ENCODE measurements at places on chromosomes 16 and 17.

DNA sequence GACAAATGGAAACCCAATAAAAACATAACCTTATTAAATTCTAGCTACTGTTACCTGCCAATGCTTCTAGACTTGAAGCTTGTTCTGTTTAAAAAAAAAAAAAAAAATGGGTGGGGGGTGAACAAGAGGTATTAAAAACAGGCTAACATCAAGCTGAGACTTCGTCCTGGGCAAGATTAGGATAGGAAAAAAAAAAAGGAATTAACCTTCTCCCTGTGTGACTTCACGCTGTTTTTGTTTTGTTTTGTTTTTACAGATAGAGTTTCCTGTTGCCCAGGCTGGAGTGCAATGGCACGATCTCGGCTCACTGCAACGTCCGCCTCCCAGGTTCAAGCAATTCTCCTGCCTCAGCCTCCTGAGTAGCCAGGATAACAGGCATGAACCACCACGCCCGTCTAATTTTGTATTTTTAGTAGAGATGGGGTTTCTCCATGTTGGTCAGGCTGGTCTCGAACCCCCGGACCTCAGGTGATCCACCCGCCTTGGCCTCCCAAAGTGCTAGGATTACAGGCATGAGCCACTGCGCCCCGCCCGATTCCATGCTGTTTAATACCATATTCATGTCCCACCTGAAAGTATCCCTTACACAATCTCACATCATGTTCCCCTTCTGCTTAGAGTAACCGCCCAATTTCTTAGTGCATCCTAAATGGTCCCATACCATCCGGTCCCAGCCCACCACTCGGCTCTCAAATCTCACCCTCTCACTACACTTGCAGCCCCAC is 2.2 kb downstream of the USP31 start:
- no peak for DNase-seq
- H3K27me3 ChIP-seq: peaks cover 16% of the 10 kb centered on the region
- H3K4me3 ChIP-seq: peak overlapping the region; percentile 52

- peaks cover 6% of the 10 kb centered on the region for H3K36me3 ChIP-seq
- peak; percentile 31 for DNase-seq
- H3K27me3 ChIP-seq: peaks cover 46% of the 10 kb centered on the region
- H3K4me3 ChIP-seq: peak overlapping the region; percentile 83
These were observed 2.0 kb downstream of the CBX4 start for GRCh38 chr17:79836972-79837887.

DNA sequence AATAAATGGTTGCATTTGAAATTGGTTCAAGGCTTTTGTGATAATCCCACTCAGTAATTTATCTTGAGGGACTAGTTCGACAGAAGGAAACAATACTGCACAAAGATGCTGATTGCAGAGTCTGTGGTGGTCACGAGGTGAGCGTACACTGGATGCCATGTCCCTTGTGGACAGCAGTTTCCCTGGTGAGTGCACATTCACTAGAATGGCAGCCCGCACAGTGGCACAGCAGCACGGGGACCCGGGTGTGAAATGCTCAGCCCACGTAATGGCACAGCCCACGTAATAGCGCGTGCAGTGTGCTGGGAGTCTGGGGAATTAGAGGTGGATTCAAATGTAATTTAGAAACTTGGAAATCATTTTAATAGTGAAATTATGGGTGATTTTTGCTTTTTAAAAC is 154.0 kb downstream of the LGALS9B start:
- no peaks in the 10 kb centered on the region for H3K27me3 ChIP-seq
- no peak overlapping the region for H3K4me3 ChIP-seq
- no peak for DNase-seq
- H3K27ac ChIP-seq: no peak overlapping the region
- no peaks in the 10 kb centered on the region for H3K4me1 ChIP-seq
- peaks cover 17% of the 10 kb centered on the region for H3K36me3 ChIP-seq

DNA sequence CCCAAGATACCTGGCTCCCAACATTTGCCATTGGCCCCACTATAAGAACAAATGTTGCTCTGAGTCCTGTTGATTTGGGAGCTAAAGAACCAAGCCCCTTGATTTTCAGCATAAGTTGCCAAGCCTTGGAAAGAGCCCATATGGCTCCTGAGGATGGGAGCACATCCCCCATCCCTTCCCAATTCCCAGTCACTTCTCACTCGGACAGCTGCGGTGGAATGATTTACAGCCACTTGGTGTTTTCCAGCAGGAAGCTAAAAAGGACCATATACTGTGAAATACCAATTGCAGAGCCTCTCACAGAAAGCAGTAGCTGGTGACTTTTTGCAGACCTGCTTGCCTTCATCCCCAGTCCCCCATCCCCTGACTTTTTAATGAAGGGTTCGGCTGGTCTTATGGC is 524.6 kb downstream of the GRIN2A start:
- no peak for DNase-seq
- H3K27me3 ChIP-seq: peaks cover 42% of the 10 kb centered on the region
- no peaks in the 10 kb centered on the region for H3K36me3 ChIP-seq
- H3K4me3 ChIP-seq: no peak overlapping the region
- H3K27ac ChIP-seq: no peak overlapping the region
- H3K4me1 ChIP-seq: peaks cover 19% of the 10 kb centered on the region

GRCh38 chr17:68255151-68255550 is 7.3 kb downstream of the AMZ2 start:
- peaks cover 12% of the 10 kb centered on the region for H3K27me3 ChIP-seq
- H3K36me3 ChIP-seq: peaks cover 11% of the 10 kb centered on the region
- no peak overlapping the region for H3K4me3 ChIP-seq
- no peak overlapping the region for H3K27ac ChIP-seq
- DNase-seq: no peak
- peaks cover 1% of the 10 kb centered on the region for H3K4me1 ChIP-seq

- H3K36me3 ChIP-seq: no peaks in the 10 kb centered on the region
- no peak overlapping the region for H3K27ac ChIP-seq
- H3K4me3 ChIP-seq: no peak overlapping the region
These were observed 4.6 kb upstream of the KCNJ12 start for GRCh38 chr17:21371511-21372081.

DNA sequence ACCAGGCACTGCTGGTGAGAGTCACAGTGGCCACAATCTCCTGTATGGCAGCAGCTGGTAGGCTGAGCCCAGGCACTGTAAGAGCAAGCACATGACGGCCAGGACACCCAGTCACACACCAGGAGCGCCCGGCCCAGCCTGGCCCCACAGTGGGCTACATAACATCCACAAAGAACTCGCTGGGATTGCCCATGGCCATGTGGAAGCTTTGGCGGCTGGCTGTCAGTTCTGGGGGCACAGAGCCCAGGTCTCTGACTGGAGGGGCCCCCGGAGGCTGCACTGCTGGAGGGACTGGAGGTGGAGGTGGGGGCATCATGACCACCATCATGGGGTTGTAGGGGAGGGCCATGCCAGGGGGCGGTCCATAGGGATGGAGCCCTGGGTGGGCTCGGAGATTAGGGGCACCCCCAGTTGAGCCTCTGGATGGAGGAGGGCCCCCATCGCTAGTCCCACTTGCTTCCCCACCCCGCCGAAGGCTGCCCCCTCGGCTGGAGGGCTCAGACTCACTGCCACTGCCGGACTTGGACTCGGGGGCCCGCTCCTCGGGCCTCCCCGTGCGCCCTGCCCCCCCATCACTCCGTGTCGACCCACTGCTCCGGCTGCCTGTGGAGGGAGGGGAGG is 6.1 kb downstream of the ACADVL start:
- peaks cover 5% of the 10 kb centered on the region for H3K4me1 ChIP-seq
- no peak for DNase-seq
- H3K4me3 ChIP-seq: no peak overlapping the region
- no peak overlapping the region for H3K27ac ChIP-seq
- H3K27me3 ChIP-seq: no peaks in the 10 kb centered on the region

- H3K4me3 ChIP-seq: no peak overlapping the region
- no peak for DNase-seq
- peaks cover 15% of the 10 kb centered on the region for H3K36me3 ChIP-seq
- H3K27ac ChIP-seq: no peak overlapping the region
- H3K27me3 ChIP-seq: no peaks in the 10 kb centered on the region
These were observed 63.4 kb downstream of the KLHDC4 start for GRCh38 chr16:87702325-87702811.

- peaks cover 4% of the 10 kb centered on the region for H3K36me3 ChIP-seq
- H3K27me3 ChIP-seq: no peaks in the 10 kb centered on the region
- no peak overlapping the region for H3K4me3 ChIP-seq
- H3K27ac ChIP-seq: peak overlapping the region; percentile 51
- peaks cover 40% of the 10 kb centered on the region for H3K4me1 ChIP-seq
These were observed 16.5 kb downstream of the ANKRD11 start for GRCh38 chr16:89473791-89474414.

GRCh38 chr17:82100502-82101298 is 2.7 kb upstream of the FASN start:
- no peak overlapping the region for H3K4me3 ChIP-seq
- H3K36me3 ChIP-seq: peaks cover 2% of the 10 kb centered on the region
- DNase-seq: no peak
- H3K4me1 ChIP-seq: peaks cover 22% of the 10 kb centered on the region
- H3K27me3 ChIP-seq: no peaks in the 10 kb centered on the region
